ENCODE measurements at places on chromosomes 1 and 21. TPM values are rescaled to one million over a fixed set of nuclear protein-coding genes. Genes with fewer than 3 reads are reported as not detected.

GRCh38 chr1:207455183-207455754, 1.1 kb downstream of the CR2 start:
- no peak for DNase-seq

DNA sequence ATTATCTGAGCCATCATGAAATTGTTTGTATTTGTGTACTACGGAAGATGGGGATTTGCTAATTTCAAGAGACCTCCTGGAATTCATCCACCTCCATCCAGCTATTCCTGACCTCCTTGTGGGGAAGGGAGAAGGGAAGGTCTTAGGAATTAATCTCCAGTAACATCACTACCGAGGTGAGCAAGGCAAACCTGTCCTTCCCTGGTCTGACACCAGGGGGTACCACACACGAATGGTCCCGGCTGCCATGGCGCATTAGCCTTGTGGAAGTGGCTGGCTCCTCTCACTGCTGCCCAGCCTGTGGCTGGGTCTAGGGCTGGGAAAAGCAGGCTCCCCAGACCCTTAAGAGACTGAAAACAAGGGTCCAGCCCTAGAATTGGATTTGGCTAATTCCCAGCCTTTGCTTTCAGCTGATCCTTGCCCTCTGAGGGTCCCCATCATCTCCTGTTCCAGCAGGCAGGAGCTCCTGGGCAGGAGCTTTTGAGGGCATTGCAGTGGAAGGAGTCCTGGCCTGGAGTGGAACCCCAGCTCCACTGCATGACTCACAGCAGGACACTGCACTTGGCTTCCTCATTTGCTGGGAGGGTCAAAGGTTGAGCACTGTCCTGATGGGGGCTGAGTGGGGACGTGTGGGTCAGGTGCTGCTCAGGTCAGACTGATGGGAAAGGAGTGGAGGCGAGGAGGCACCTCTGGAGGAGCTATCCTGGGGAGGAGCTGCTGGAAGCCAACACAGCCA, 34.8 kb downstream of the RIMS3 start:
- DNase-seq, result peak; percentile 64

GRCh38 chr1:147824001-147824400, 63.6 kb upstream of the GJA5 start:
- DNase-seq, result no peak

- DNase-seq, result no peak
Observed at GRCh38 chr1:36790191-36790590, 244.1 kb downstream of the GRIK3 start.

GRCh38 chr1:3431686-3432085, 22.8 kb upstream of the ARHGEF16 start:
- DNase-seq, result no peak

DNA sequence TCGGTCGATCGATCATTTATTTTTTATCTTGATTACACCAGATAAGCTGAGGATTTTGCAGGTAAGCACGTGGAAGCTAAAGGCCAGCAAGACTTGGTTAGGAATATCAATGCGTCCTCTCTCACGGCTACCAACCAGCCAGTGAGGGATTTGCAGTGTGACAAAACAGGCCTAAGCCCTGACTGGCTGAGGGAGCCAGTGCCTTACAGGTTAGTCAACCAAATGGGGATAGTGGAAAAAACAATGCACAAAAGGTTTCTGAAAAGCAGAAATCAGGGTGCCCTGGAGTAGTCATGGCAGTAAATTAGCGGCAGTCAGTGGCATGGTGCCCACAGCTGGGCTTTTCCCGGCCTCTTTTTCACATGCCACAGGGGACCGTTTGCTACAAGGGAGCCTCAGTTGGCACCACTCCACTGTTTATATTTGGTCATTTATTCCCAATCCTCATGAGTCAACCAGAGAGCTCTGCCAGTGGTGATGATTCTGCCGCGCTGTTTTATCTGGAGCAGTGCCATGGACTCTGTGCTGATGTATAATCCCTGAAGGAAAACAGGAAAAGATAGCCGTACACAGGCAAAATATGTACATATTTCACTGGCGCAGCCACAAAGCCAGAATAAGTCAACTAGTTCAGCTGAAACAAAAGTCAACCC, 167.6 kb downstream of the RHOU start:
- DNase-seq, result peak; percentile 98

GRCh38 chr1:203379825-203380224, 28.9 kb upstream of the FMOD start:
- no peak for DNase-seq

DNA sequence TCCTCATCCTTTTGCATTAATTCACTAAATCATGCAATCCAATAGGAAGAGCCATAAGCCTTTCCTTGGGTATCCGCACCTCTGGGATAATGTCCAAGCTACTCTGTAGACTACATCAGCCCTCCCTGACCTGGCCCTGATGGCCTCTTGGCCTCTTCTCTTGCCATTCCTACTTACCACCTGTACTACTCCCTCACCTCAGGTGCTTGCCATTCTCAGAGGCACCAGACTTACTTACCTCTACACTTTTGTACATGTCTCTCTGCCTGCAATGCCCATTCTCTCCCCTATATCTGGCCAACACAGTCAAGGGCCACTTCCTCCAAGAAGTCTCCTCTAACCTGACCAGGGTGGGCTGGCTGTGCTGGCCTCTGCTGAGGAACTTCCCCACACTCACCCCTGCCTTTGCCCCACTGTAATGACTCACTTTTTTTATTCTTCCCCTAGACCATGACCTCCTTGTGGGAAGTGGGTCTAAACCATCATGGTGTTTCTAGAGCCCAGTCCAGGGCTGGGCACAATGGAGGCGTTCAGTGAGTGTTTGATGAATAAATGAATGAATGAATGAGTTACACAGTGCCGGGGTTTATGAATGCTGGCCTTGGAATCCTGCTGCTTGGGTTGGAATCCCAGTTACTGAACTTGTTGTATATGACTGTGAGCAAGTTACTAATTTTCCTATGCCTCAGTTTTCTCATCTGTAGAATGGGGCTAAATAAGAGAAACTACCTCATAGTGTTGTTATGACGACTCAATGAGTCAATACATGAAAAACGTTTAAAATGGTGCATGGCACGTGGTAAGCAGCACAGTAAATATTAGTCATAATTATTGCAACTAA, 179.8 kb downstream of the FOXD2 start:
- DNase-seq, result no peak

APCS gene
- not detected for total RNA-seq

Data from GM23248 (cell line).